MCF 10A (cell line): ENCODE measurements at places on chromosomes 4 and X. TPM values are rescaled to one million over a fixed set of nuclear protein-coding genes. Genes with fewer than 3 reads are reported as not detected.

DNA sequence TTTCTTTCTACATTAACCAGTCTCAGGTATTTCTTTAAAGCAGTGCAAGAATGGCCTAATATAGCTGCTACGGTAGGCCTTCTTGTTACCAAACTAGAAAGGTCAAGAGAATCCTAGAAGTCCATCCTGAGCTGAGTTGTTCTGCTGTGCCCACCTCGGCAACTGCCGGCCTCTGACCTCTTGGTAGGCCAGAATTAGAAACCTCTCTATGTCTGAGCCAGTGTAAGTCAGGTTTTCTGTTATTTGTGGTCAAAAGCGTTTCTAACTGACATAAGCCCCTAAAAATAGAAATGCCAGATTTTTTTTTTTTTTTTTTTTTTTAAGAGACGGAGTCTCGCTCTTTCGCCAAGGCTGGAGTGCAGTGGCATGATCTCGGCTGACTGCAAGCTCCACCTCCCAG, 43.1 kb downstream of the SOWAHB start:
- H3K27ac ChIP-seq = no peak overlapping the region
- H3K4me1 ChIP-seq = peaks cover 4% of the 10 kb centered on the region
- H3K27me3 ChIP-seq = no peaks in the 10 kb centered on the region
- no peak for DNase-seq
- no peaks in the 10 kb centered on the region for H3K36me3 ChIP-seq

The MGARP gene
- not detected in 2 replicates for total RNA-seq

The SMIM10L2A gene
- total RNA-seq = 0.16 and 0.20 TPM in 2 replicates

The STK26 gene
- 17.5 and 18.2 TPM in 2 replicates for total RNA-seq

GRCh38 chrX:101485212-101485949, at the start of gene ARMCX4:
TSS of gene ARMCX4 (plus strand) at chrX:101485456. CDS start at chrX:101488590, 3,134 bp downstream.
- H3K27me3 ChIP-seq = peaks cover 10% of the 10 kb centered on the region
- H3K36me3 ChIP-seq = peaks cover 6% of the 10 kb centered on the region
- H3K27ac ChIP-seq = no peak within 1 kb of the TSS
- no peak for DNase-seq

The CT83 gene
- not detected in 2 replicates for total RNA-seq

The DCHS2 gene
- total RNA-seq = 0.02 and 0.17 TPM in 2 replicates

The ESX1 gene
- not detected in 2 replicates for total RNA-seq

GRCh38 chrX:87626996-87627395, 109.4 kb downstream of the KLHL4 start:
- no peaks in the 10 kb centered on the region for H3K27me3 ChIP-seq
- DNase-seq = no peak
- H3K27ac ChIP-seq = no peak overlapping the region
- H3K4me3 ChIP-seq = no peak overlapping the region
- H3K36me3 ChIP-seq = no peaks in the 10 kb centered on the region

The COL4A5 gene
- total RNA-seq = 122 and 138 TPM in 2 replicates

GRCh38 chr4:82217986-82218715, 155.6 kb downstream of the HNRNPD start:
- H3K27ac ChIP-seq = no peak overlapping the region
- H3K4me1 ChIP-seq = no peaks in the 10 kb centered on the region
- H3K27me3 ChIP-seq = no peaks in the 10 kb centered on the region
- no peaks in the 10 kb centered on the region for H3K36me3 ChIP-seq

The PDGFRA gene
- not detected in 2 replicates for total RNA-seq

- H3K4me1 ChIP-seq = peaks cover 5% of the 10 kb centered on the region
- H3K4me3 ChIP-seq = no peak overlapping the region
- no peak overlapping the region for H3K27ac ChIP-seq
- H3K27me3 ChIP-seq = no peaks in the 10 kb centered on the region
- DNase-seq = peak; percentile 10
- no peaks in the 10 kb centered on the region for H3K36me3 ChIP-seq
These were observed 35.3 kb downstream of the ARFIP1 start for GRCh38 chr4:152815078-152815477.

DNA sequence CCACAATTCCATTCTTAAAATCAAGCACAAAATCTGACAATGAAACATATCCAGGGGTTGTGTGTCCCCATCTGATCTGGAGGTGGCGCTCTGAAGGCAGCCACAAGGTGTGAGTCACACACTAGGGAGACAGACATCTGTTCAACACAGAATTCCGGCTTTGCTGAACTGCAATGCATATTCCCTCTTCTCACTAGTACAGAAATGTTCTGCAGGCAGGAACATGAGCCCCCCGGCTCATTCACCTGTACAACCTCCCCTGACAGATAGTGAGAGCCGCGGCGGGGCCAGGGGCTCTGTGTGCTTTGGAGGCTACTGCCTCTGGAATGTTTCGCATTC, 41.9 kb downstream of the WDR1 start:
- peaks cover 71% of the 10 kb centered on the region for H3K36me3 ChIP-seq
- no peaks in the 10 kb centered on the region for H3K4me1 ChIP-seq
- H3K27ac ChIP-seq = no peak overlapping the region
- peak; percentile 68 for DNase-seq
- H3K4me3 ChIP-seq = no peak overlapping the region

DNA sequence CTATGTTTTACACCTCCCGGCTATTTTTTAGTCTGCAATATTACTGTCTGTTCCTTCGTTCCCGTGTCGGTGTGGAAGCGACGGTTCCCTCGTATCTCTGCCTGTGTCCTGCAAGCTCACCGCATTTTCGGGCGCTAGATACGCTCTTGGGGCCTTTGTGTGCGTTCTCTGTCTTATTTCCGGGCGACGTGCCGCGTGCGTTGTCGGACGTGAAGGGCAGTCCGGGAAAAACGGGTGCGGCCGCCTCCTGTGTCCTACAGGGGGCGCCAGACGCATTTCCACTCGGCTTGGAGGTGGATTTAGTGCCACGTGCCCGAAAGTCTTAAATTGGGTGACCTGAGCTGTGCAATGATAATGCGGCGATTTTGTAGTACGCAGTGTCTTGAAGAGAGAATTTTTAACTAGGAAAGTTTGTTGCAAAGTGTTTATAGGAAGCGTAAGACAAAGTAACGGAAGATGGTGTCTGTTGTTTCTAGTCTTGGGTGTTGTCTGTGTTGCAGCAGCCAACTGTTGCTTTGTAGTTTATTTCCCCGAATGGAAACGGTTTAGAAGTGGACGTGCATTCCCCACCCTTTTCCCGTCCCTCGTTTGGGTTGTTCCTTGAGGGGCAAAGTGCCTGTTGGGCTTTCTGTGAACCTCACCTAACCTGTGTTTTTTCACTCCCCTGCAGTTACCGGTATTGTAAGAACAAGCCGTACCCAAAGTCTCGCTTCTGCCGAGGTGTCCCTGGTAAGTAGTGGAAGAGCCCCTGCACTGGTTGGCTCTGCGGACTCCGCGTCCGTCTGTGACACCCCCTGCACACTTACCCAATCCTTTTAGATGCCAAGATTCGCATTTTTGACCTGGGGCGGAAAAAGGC, 720 bp downstream of the RPL10 start:
- peak; percentile 77 for DNase-seq
- peak overlapping the region; percentile 97 for H3K27ac ChIP-seq
- H3K4me3 ChIP-seq = peak overlapping the region; percentile 92
- peaks cover 51% of the 10 kb centered on the region for H3K36me3 ChIP-seq
- peaks cover 5% of the 10 kb centered on the region for H3K4me1 ChIP-seq

- no peak overlapping the region for H3K27ac ChIP-seq
- H3K27me3 ChIP-seq = no peaks in the 10 kb centered on the region
- H3K36me3 ChIP-seq = no peaks in the 10 kb centered on the region
- no peaks in the 10 kb centered on the region for H3K4me1 ChIP-seq
These were observed 671.9 kb downstream of the TRIML1 start for GRCh38 chr4:188811121-188811520.

- DNase-seq = no peak
- H3K4me1 ChIP-seq = no peaks in the 10 kb centered on the region
- H3K36me3 ChIP-seq = no peaks in the 10 kb centered on the region
- peaks cover 60% of the 10 kb centered on the region for H3K27me3 ChIP-seq
- H3K27ac ChIP-seq = no peak overlapping the region
- H3K4me3 ChIP-seq = no peak overlapping the region
These were observed 651.2 kb upstream of the GALNT7 start for GRCh38 chr4:172517391-172517790.
